Stomach (tissue), 19 donors: ENCODE measurements at places on chromosomes 2 and 18.

GRCh38 chr2:169082995-169083394 is 13.6 kb downstream of the DHRS9 start:
- no peak for DNase-seq
- H3K36me3 ChIP-seq: no peaks in the 10 kb centered on the region
- H3K4me3 ChIP-seq: no peak overlapping the region
- no peaks in the 10 kb centered on the region for H3K27me3 ChIP-seq

DNA sequence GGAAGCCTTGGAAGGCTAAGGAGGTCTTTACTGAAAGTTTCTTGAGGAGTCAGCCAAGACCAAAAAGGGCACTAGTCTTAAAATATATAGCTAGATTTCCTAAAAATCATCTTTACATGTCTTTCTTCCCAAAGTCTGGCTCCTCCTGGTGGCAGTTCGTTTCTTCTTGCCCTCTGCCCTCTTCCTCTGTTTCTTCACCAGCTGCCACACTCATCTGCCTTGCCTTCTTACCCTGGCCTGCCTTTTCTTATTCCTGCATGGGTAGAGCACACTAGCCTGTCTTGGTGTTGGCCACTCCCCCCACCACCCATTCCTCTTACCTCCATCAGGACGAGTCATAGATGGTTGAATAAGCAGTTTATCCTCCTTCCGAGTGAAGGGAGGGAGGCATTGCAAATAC is 129.8 kb downstream of the RAPGEF4 start:
- no peaks in the 10 kb centered on the region for H3K36me3 ChIP-seq
- H3K4me1 ChIP-seq: no peaks in the 10 kb centered on the region
- H3K27ac ChIP-seq: no peak overlapping the region
- DNase-seq: no peak
- H3K27me3 ChIP-seq: peaks cover 15% of the 10 kb centered on the region
- no peak overlapping the region for H3K4me3 ChIP-seq

- no peaks in the 10 kb centered on the region for H3K27me3 ChIP-seq
- peaks cover 41% of the 10 kb centered on the region for H3K4me1 ChIP-seq
- no peaks in the 10 kb centered on the region for H3K36me3 ChIP-seq
- no peak for DNase-seq
- H3K4me3 ChIP-seq: no peak overlapping the region
- no peak overlapping the region for H3K27ac ChIP-seq
Observed at GRCh38 chr2:42965196-42965595, 172.8 kb upstream of the HAAO start.

- peaks cover 8% of the 10 kb centered on the region for H3K27me3 ChIP-seq
- no peaks in the 10 kb centered on the region for H3K36me3 ChIP-seq
- DNase-seq: no peak
- peak overlapping the region; percentile 30 for H3K4me3 ChIP-seq
- no peaks in the 10 kb centered on the region for H3K4me1 ChIP-seq
- no peak overlapping the region for H3K27ac ChIP-seq
Observed at GRCh38 chr18:62384610-62385097, 59.5 kb downstream of the TNFRSF11A start.

DNA sequence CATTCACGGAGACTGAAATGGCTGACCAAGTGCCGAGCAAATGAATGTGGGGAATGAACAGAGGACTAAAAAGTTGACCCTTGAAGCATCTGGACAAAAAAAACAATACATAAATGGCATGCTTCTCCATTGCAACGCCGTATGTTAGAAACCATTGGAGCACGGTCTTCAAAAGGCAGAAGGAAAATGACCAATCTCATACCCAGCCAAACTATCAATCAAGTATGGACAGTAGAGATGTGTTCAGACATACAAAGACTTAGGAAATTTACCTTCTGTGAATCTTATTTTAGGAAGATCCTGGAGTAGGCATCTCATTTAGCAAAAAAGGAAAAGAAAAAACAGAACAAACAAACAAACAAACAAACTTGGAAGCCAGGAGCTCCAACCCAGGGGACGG is 44.5 kb downstream of the HS6ST1 start:
- H3K4me3 ChIP-seq: no peak overlapping the region
- no peak for DNase-seq
- no peaks in the 10 kb centered on the region for H3K4me1 ChIP-seq
- no peaks in the 10 kb centered on the region for H3K27me3 ChIP-seq

DNA sequence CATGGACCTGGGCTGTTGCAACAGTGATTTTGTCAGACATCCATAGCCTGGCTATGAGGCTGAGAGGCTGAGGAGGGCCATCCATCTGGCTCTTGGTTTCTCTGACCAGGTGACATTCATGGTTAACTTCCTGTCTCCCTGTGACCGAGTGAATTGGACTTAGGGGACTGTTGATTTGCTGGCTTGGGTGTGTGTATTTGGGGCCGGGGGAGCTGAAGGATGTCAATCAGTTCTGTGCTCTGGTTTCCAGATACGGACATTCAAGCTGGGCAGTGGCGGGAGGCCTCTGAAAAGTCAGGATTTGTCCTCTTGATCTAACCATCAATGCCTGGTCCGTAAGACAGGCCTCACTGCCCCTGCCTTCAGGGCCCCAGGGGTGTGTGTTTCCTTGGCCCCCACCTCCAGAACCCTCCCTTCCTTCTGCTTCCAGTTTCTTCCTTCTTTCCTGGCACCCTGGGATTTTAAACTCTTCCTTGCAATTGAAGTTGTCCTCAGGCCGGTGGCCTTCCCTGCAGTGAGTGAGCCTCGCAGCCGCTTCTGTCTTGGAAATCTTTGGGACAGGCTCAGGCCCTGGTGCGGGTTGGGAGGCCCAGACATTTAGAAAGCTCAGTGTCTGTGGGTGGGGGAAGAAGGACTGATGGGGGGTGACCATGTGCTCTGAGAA is 54.7 kb upstream of the HAAO start:
- no peaks in the 10 kb centered on the region for H3K27me3 ChIP-seq
- H3K36me3 ChIP-seq: no peaks in the 10 kb centered on the region
- no peak for DNase-seq
- no peak overlapping the region for H3K27ac ChIP-seq
- no peak overlapping the region for H3K4me3 ChIP-seq
